MCF 10A (cell line): ENCODE measurements at places on chromosomes 5 and 9. TPM values are rescaled to one million over a fixed set of nuclear protein-coding genes. Genes with fewer than 3 reads are reported as not detected.

- H3K27ac ChIP-seq = no peak overlapping the region
- H3K36me3 ChIP-seq = no peaks in the 10 kb centered on the region
- DNase-seq = peak; percentile 41
- no peaks in the 10 kb centered on the region for H3K27me3 ChIP-seq
Measured at GRCh38 chr5:127615916-127616315, 33.0 kb upstream of the CTXN3 start.

DNA sequence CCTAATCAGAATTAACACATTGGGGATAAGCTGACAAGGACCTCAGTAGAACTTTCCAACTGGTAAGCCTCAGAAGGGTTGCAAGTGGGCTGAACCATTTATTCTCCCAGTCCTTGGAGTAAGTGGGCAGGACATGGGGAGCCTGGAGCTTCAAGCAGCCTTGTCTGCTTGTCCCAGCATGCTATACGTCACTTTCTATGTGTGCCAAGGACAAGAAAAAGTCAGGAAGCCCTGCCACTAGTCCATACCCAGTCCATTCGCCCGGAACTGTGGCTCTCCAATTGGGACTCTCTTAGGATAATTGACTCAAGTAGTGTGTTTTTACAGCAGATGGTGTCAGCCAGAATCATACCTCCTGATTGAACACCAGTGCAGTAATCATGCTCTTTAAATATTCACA lies 62.6 kb upstream of the FRRS1L start:
- DNase-seq = no peak
- H3K36me3 ChIP-seq = peaks cover 17% of the 10 kb centered on the region
- no peaks in the 10 kb centered on the region for H3K27me3 ChIP-seq
- H3K27ac ChIP-seq = no peak overlapping the region
- H3K4me3 ChIP-seq = no peak overlapping the region
- peaks cover 14% of the 10 kb centered on the region for H3K4me1 ChIP-seq

- H3K4me3 ChIP-seq = no peak overlapping the region
- no peaks in the 10 kb centered on the region for H3K27me3 ChIP-seq
- no peak overlapping the region for H3K27ac ChIP-seq
- no peak for DNase-seq
- no peaks in the 10 kb centered on the region for H3K36me3 ChIP-seq
Measured at GRCh38 chr5:169778622-169779596, 141.8 kb downstream of the DOCK2 start.

GRCh38 chr5:139482050-139482889 lies at the start of gene STING1:
STING1 (minus strand) TSS chr5:139482758; CDS start chr5:139481704, 1,054 bp downstream.
- H3K4me3 ChIP-seq = peak within 1 kb of the TSS; percentile 77
- DNase-seq = peak; percentile 100
- peaks cover 16% of the 10 kb centered on the region for H3K36me3 ChIP-seq
- H3K4me1 ChIP-seq = peaks cover 24% of the 10 kb centered on the region
- H3K27ac ChIP-seq = peak within 1 kb of the TSS; percentile 92

- H3K36me3 ChIP-seq = peaks cover 79% of the 10 kb centered on the region
- H3K27me3 ChIP-seq = no peaks in the 10 kb centered on the region
- no peaks in the 10 kb centered on the region for H3K4me1 ChIP-seq
Measured at GRCh38 chr9:130124085-130124860, 47.9 kb upstream of the NCS1 start.

The FCN2 gene
- total RNA-seq = not detected in 2 replicates

GRCh38 chr9:129835860-129836223 lies 584 bp downstream of the USP20 start:
- peaks cover 26% of the 10 kb centered on the region for H3K4me1 ChIP-seq
- peak overlapping the region; percentile 97 for H3K4me3 ChIP-seq
- H3K27me3 ChIP-seq = no peaks in the 10 kb centered on the region
- peak overlapping the region; percentile 98 for H3K27ac ChIP-seq
- DNase-seq = peak; percentile 15

DNA sequence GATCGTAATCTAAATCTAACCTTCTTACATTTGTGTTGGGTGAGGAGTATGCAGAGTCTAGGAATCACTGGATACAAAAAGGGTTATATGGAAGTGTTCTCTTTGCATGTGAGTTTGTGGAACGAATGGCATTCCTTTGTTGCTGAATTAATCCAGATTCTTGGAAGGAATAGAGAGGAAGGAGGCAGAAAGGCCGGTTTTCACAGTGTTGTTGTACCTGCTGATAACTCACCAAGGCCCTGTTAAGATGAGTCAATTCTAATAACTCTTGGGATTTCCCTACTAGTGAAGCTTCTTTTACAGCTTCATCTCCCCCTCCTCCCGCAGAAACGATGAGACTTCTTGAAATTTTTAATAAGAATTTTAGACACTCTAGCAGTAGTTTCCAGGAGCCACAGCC lies 84.0 kb downstream of the ZSWIM6 start:
- H3K4me3 ChIP-seq = no peak overlapping the region
- H3K27me3 ChIP-seq = no peaks in the 10 kb centered on the region

The SRA1 gene
- 105 and 107 TPM in 2 replicates for total RNA-seq

DNA sequence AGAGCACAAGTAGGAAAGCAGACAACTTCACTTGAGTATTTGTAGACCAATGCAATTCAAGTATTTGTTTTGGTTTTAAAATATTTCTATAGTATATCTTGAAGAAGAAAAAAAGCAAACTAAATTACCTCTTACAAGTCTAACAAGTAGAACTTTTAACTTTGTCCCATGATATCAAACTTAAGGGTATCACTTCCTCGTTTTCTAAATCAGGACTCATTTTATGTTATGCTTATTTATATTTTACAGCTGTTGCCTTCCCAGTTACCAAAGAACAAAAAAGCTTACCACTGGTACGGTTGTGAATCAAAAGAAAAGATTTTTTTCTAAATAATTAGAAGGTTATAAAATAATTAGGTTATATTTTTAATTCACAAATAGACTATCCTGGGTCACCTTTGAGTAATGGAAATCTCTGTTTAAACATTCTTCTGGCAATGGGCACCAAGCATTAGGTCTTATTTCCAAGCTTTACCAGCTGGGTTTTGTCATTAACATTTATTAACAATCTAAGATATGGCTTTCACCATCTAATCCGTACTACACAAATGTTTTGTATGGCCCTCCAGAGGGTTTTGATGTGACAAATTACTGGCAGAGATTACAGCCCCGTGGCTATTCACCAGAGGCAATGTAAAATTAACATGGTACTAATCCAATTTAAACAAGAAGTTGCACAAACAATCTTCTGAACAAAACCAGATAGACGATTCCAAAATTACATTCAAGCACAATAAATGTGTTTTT lies 63.6 kb downstream of the CEP120 start:
- no peak overlapping the region for H3K27ac ChIP-seq
- peaks cover 44% of the 10 kb centered on the region for H3K36me3 ChIP-seq
- H3K27me3 ChIP-seq = no peaks in the 10 kb centered on the region
- H3K4me1 ChIP-seq = no peaks in the 10 kb centered on the region
- no peak overlapping the region for H3K4me3 ChIP-seq

The LVRN gene
- total RNA-seq = 0.71 and 0.77 TPM in 2 replicates

DNA sequence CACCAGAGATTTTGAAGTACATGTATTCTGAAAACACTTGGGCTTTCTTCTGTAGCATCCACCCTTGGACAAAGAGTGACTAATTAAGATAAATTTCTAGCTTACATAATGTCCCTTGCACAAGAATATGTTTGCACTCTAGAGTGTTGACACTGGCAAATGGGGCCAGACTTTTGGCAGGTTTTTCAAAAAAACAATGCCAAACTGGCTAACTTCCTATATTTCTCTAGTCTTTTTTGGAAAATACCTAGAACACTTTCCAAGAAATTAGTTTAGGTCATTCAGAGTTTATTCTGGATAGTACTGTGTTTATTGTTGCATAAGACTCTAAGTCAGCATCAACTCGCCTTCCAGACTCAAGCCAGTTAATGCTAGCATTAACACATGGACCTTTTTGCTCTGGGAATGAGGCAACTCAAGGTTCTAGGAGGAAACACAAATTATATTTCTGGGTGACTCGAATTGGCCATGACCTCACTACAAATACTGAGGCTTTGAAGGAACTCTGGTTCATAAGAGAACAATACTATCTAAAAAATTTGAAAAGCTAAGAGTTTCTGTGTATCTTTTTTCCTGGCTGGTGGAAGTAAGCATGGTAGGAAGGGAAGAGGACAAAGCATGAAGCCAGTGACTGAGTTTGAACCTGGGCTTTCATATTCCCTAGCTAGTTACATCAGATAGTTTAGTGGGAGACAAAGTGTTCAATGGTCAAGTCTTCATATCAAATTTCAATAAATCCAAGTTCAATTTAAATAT lies 101.6 kb downstream of the NREP start:
- H3K27ac ChIP-seq = no peak overlapping the region
- no peaks in the 10 kb centered on the region for H3K27me3 ChIP-seq
- peak; percentile 94 for DNase-seq
- peaks cover 5% of the 10 kb centered on the region for H3K4me1 ChIP-seq
- no peaks in the 10 kb centered on the region for H3K36me3 ChIP-seq
- H3K4me3 ChIP-seq = no peak overlapping the region

DNA sequence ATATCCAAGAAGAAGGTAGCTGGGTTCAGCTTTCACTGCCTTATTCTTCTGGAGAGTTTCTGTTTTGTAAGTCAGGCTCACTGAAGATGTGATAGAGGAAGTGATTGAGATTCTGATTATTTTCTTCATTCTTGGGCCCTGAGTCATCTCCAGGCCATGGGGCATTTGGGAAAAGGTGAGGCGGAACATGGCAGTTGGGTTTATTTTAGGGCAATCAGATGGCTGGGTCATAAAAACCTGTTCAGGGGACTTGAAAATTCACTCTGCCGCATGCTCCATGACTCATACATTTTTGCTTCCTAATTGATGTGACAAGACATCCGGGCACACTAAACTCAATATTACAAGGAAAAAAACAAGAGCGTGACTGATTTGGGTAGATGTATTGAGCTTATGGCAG lies 265.7 kb upstream of the KLF4 start:
- DNase-seq = peak; percentile 62
- peaks cover 34% of the 10 kb centered on the region for H3K4me1 ChIP-seq
- no peaks in the 10 kb centered on the region for H3K27me3 ChIP-seq
- peak overlapping the region; percentile 54 for H3K27ac ChIP-seq

GRCh38 chr9:135075234-135076142 lies 12.0 kb upstream of the OLFM1 start:
- no peaks in the 10 kb centered on the region for H3K4me1 ChIP-seq
- H3K27ac ChIP-seq = no peak overlapping the region
- no peak for DNase-seq
- peaks cover 4% of the 10 kb centered on the region for H3K36me3 ChIP-seq
